ENCODE measurements at places on chromosomes 7 and 10.
A peak's percentile ranks its signal among the peaks of the same experiment; 100 is the strongest.

- no peak overlapping the region for H3K27ac ChIP-seq
- H3K4me3 ChIP-seq = no peak overlapping the region
- no peak for DNase-seq
- H3K36me3 ChIP-seq = no peaks in the 10 kb centered on the region
- no peaks in the 10 kb centered on the region for H3K4me1 ChIP-seq
- peaks cover 5% of the 10 kb centered on the region for H3K27me3 ChIP-seq
Observed at GRCh38 chr7:108012499-108013430, 9.8 kb upstream of the LAMB1 start.

DNA sequence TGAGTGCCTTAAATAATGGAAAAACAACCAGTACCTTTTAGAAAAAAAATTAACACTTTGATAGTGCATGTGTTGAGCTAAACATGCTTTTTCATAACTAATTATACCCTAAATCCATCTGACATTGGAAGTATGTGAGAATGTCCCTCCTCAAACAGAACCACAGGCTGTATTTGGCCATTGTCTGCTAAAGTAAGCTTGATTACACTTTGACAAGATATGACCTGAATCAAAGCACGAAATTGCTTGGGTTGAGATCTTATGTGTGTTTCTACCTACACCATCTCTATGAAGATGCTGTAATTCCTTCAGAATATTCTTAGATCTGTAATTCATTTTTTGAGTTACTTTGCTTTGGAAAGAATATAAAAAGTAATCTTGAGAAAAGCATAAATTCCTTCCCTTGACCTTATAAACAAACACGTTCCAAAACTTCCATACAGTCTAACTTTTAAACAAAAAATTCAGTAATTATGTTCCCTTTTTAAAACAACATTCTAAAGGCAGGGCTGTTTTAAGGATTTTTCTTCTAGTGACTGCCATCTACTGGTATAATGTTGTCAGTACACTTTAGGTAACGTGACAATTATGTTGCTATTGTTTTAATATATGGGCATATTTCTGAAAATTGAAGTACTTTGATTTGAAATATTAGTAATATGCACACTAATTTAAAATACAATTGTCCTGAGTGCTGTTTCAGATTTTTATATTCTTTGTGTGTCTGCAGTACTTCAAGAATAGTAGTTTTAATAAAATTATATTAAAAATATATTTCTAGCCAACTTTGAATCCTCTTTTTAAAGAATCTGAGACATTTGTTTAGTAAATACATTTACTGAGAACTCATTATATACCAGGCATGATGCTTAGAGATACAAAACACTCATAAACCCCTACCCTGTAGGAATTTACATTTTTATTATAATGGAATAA, 20.9 kb downstream of the CD36 start:
- no peaks in the 10 kb centered on the region for H3K4me1 ChIP-seq
- no peaks in the 10 kb centered on the region for H3K36me3 ChIP-seq
- no peak for DNase-seq
- H3K27me3 ChIP-seq = no peaks in the 10 kb centered on the region

- H3K27ac ChIP-seq = peak overlapping the region; percentile 81
- no peaks in the 10 kb centered on the region for H3K27me3 ChIP-seq
- peaks cover 16% of the 10 kb centered on the region for H3K4me1 ChIP-seq
- H3K36me3 ChIP-seq = peaks cover 64% of the 10 kb centered on the region
Observed at GRCh38 chr10:86440874-86441843, 74.6 kb upstream of the GRID1 start.

GRCh38 chr10:14659626-14660196, 115.0 kb downstream of the FAM107B start:
- H3K4me1 ChIP-seq = peaks cover 64% of the 10 kb centered on the region
- peaks cover 9% of the 10 kb centered on the region for H3K36me3 ChIP-seq
- peak overlapping the region; percentile 48 for H3K4me3 ChIP-seq
- DNase-seq = peak; percentile 64

DNA sequence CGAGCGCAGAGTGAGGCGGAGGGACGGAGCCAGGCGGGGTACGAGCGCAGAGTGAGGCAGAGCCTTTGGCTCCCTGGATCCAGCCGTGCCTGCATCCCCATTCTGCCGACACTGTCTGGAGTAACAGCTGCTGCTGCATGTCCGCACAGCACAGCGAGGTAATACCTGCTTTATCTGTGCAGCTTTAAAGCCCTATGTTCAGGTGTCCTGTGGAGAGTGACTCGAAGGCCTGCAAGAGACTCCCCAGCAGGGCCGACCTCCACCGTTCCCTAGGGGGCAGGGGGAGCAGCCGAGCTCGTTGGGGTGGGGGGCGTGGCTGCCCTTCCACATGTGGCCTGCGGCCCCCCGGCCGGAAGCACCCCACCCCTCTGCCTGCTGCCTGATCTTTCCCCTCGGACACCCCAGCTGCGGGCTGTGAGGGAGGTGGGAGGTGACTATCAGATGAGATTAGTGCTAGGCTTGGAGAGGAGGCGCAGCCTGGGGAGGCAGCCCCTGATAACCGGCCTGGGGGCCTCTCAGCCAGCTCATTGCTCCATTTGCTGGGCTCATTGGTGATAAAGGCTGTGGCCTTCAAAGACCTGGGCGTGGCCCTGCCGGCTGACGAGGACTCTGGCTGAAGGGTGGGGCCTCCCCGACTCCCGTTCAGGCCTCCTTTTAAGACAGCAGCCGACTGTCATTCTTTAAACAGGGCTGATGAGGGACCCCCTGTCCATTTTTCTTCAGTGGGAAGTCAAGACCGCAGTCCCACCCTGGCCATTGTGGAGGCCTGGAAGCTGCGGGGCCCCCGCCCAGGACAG, 8.0 kb downstream of the VENTX start:
- no peak overlapping the region for H3K27ac ChIP-seq
- H3K4me1 ChIP-seq = peaks cover 21% of the 10 kb centered on the region
- peaks cover 56% of the 10 kb centered on the region for H3K27me3 ChIP-seq

DNA sequence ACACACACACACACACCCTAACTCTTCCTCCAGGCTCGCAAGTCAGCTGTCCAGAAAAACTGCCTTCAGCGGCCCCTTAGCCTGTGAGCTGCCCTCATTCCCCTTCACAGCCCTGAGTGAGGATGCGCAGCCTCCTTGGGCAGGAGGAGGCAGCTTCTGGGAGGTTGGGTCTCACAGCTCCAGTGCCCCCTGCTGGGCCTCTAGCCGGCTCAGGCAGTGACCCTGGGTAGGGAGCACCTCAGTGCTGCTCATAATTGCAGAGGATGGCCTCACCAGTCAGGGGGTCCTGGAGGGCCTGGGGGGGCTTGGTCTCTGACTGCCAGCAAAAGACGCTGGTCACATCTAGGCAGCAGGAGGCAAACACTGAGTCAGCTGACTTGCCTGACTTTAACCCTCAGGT, 43.7 kb downstream of the ZNF273 start:
- H3K27me3 ChIP-seq = peaks cover 47% of the 10 kb centered on the region
- H3K36me3 ChIP-seq = no peaks in the 10 kb centered on the region
- no peak overlapping the region for H3K27ac ChIP-seq
- no peak overlapping the region for H3K4me3 ChIP-seq

DNA sequence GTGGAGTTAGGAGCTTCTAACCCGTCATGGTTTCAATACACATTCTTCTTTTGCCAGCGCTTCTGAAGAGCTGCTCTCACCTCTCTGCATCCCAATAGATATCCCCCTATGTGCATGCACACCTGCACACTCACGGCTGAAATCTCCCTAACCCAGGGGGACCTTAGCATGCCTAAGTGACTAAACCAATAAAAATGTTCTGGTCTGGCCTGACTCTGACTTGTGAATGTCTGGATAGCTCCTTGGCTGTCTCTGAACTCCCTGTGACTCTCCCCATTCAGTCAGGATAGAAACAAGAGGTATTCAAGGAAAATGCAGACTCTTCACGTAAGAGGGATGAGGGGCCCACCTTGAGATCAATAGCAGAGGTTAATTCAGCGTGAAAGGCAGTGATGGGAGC, 22.4 kb downstream of the PRSS2 start:
- peaks cover 40% of the 10 kb centered on the region for H3K4me1 ChIP-seq
- peaks cover 10% of the 10 kb centered on the region for H3K27me3 ChIP-seq
- peak overlapping the region; percentile 92 for H3K4me3 ChIP-seq
- DNase-seq = no peak
- peak overlapping the region; percentile 100 for H3K27ac ChIP-seq
- H3K36me3 ChIP-seq = peaks cover 82% of the 10 kb centered on the region

GRCh38 chr7:81789406-81790119, 19.7 kb upstream of the HGF start:
- DNase-seq = no peak
- no peaks in the 10 kb centered on the region for H3K4me1 ChIP-seq
- H3K27me3 ChIP-seq = no peaks in the 10 kb centered on the region

DNA sequence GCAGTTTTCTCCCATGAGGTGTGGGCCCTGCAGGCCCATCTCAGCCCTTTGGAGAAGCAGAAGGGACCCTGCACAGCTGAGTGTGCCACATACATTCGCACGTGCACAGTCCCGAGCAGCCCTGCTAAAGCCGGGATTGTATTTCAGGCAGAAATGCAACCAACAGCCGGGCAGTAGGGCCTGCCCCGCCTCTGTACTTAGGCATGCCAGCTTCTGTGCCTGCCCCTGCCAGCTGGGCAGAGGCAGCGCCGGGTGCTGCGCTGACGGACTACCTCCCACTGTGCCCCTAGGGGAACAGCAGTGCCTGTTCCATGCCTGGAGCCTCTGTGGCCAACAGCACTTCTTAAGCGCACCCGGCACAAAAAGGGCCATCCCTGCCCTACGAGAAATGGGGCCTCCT, 170.3 kb downstream of the NEURL1 start:
- H3K27me3 ChIP-seq = no peaks in the 10 kb centered on the region
- H3K27ac ChIP-seq = peak overlapping the region; percentile 56
- H3K36me3 ChIP-seq = peaks cover 19% of the 10 kb centered on the region
- peaks cover 24% of the 10 kb centered on the region for H3K4me1 ChIP-seq

- no peak overlapping the region for H3K27ac ChIP-seq
- no peaks in the 10 kb centered on the region for H3K36me3 ChIP-seq
- H3K27me3 ChIP-seq = no peaks in the 10 kb centered on the region
Observed at GRCh38 chr7:84100866-84101265, 93.7 kb downstream of the SEMA3A start.

DNA sequence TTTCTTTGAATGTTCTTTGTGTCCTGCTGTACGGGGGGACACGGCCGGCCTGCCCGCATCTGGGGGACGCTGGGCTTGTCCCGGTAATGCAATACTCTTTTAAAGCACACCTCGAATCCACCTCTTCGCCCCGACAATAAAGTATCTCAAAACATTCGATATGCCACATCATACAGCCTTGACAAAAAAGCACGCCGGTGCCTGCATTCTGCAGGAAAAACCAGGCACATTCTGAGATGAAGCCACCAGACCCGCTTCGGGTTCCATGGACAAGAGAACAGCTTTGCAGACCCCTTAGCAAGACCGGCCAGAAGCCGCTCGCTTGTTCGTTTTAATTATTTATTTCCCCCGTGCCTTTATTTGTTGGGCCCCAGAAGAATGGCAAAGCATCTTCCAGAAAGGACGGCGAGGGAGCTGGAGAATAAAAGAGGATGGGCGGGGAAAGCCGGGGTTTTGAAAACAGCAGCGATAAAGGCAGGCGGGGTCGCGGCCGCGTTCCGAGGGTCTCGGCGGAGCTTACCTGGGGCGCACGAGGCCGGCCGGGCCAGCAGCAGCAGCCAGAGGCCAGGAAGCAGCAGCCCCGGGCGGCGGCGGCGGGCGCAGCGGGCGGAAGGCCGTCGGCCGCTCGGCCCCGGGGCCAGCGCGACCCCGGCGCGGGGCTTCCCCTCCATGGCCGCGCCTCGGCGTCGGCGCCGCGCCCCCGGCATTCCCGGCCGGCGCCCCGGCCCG, 462 bp downstream of the KIAA1549 start:
- H3K27ac ChIP-seq = peak overlapping the region; percentile 5
- peak; percentile 37 for DNase-seq
- peak overlapping the region; percentile 86 for H3K4me3 ChIP-seq
- peaks cover 13% of the 10 kb centered on the region for H3K4me1 ChIP-seq

GRCh38 chr7:43647673-43648472, 65.0 kb downstream of the STK17A start:
- H3K36me3 ChIP-seq = peaks cover 52% of the 10 kb centered on the region
- peak; percentile 57 for DNase-seq
- H3K27ac ChIP-seq = peak overlapping the region; percentile 90
- peaks cover 94% of the 10 kb centered on the region for H3K4me1 ChIP-seq
- H3K27me3 ChIP-seq = no peaks in the 10 kb centered on the region

DNA sequence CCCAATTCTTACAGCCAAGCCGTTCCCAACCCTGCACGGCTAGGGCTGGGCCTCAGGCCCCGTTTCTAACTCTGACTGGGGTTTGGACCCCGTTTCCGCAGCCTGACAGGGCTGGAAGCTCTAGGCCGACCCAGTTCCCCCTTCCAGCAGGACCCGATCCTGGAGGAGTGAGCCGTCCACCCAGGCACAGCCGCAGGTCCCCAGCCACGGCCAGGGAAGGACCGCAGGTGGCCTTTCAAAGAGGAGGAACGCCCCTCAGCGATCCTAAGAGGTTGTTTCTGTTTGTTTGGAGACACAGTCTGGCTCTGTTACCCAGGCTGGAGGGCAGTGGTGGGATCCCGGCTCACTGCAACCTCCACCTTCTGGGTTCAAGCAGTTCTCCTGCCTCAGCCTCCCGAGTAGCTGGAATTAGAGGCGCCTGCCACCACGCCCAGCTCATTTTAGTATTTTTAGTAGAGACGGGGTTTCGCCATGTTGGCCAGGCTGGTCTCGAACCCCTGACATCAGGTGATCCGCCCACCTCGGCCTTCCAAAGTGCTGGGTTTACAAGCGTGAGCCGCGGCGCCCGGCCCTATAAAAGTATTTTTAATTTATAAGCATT, 778 bp upstream of the GET4 start:
- H3K27ac ChIP-seq = peak overlapping the region; percentile 73

GRCh38 chr7:108270385-108271015, 140.3 kb upstream of the LAMB4 start:
- no peaks in the 10 kb centered on the region for H3K27me3 ChIP-seq
- DNase-seq = no peak
- no peak overlapping the region for H3K4me3 ChIP-seq
- no peaks in the 10 kb centered on the region for H3K36me3 ChIP-seq
- H3K4me1 ChIP-seq = no peaks in the 10 kb centered on the region
- no peak overlapping the region for H3K27ac ChIP-seq

DNA sequence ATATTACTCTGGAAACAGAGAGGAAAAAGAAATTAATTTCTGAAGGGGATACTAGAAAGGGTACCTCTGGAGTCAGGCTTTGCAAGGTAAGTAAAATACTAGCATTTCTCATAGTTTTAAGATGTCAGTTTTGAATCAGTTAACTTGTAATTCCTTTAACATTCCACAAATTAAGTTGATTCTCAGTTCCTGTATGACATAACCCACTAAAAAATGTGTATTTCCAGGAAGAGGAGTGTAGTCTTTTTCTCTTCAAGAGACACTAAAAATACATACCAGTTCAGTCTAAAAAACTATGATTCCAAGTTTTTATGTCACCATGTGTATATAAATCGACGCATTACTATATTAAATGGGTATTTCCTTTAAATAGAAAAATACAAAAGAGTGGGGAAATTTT, 113.2 kb downstream of the CDK6 start:
- H3K27ac ChIP-seq = no peak overlapping the region
- H3K36me3 ChIP-seq = peaks cover 50% of the 10 kb centered on the region
- peaks cover 48% of the 10 kb centered on the region for H3K4me1 ChIP-seq
- H3K27me3 ChIP-seq = no peaks in the 10 kb centered on the region

- DNase-seq = no peak
- no peak overlapping the region for H3K27ac ChIP-seq
Observed at GRCh38 chr7:113790025-113790424, 128.8 kb downstream of the PPP1R3A start.

- peaks cover 87% of the 10 kb centered on the region for H3K4me1 ChIP-seq
- peak; percentile 61 for DNase-seq
- H3K27ac ChIP-seq = peak overlapping the region; percentile 97
- H3K36me3 ChIP-seq = peaks cover 27% of the 10 kb centered on the region
- no peaks in the 10 kb centered on the region for H3K27me3 ChIP-seq
Observed at GRCh38 chr10:72328829-72329204, 25.9 kb downstream of the DNAJB12 start.

Data from activated naive CD4-positive, alpha-beta T cell treated with anti-CD3 and anti-CD28 coated beads, Interleukin-2, amount 10 ng/mL, durations not matched to agents 7 days and 5 days (primary cell).